Endothelial cell (in vitro differentiated cells): ENCODE measurements at places on chromosomes 12 and 14. TPM values are rescaled to one million over a fixed set of nuclear protein-coding genes. Genes with fewer than 3 reads are reported as not detected.

The MAP4K5 gene
- total RNA-seq: 99.3 TPM

DNA sequence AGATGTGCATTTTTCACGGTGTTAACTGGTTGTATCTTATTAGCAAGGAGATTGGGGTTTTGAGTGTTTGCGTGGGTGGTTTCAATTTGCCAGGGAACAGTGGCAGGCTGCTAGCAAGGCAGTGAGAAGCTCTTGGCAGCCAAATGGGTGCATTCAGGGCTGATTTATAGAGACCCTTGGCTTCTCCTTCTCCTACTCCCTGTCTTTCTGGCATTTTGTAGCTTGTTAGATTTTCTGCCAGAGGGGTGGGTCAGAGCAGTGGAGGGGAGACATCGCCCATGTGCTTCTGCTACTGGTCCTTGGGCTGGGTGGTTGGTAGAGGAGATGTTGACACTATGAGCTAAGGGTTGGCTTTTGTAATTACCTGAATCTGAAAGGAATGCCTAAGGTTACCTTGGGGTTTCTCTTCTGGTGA lies 9.6 kb downstream of the CALM1 start:
- H3K4me1 ChIP-seq: peaks cover 14% of the 10 kb centered on the region
- peaks cover 1% of the 10 kb centered on the region for H3K27me3 ChIP-seq
- no peak overlapping the region for H3K4me3 ChIP-seq
- H3K36me3 ChIP-seq: peaks cover 45% of the 10 kb centered on the region

The ANKRD33 gene
- total RNA-seq: 0.31 TPM

GRCh38 chr14:92783813-92784431 lies 10.2 kb upstream of the GOLGA5 start:
- H3K27ac ChIP-seq: no peak overlapping the region
- H3K4me3 ChIP-seq: no peak overlapping the region
- H3K36me3 ChIP-seq: no peaks in the 10 kb centered on the region
- DNase-seq: peak; percentile 9
